ENCODE measurements at places on chromosomes 5 and 9.
A peak's percentile ranks its signal among the peaks of the same experiment; 100 is the strongest.

- peak; percentile 48 for DNase-seq
Measured at GRCh38 chr9:124290743-124291554, 33.2 kb downstream of the NEK6 start.

GRCh38 chr5:122844136-122844909 lies 1.1 kb upstream of the SNX24 start:
- DNase-seq = no peak

DNA sequence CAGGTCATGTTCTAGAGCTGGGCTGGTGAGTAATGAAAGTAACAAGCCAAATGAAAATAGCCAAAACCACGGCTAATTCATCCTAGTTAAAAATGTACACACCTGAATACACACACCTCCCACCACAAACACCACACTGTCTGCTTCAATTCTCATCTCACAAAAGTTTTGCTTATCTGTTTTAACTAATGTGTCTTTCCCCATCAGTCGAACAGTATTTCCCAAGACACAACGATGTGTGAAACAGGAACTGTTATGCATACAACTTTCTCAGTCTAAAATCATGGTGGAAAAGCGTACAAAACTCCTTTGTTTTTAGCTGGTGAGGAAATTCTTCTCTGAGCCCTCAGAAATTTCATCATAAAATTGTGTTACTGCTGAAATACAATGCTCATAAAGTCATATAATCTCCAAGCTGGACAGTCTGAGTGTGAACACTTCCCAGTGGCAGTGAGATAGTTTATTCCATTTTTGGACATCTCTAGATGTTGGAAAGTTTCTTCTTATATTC lies 242.4 kb downstream of the EFNA5 start:
- DNase-seq = no peak

DNA sequence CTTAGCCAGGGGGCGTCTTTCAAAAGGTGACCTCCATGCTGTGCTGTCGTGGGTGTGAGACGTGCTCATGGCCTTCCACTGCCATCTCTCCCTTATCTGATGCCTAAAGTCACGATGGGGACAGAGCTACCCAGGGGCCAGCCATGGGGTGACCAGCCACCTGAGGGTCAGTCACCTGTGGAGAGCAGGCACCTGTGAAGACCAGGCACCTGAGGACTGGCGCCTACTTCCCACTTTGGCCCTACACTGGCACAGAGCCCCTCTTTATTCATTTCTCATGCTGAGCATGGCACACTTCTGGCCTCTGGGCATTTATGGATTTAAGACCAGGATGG lies 6.4 kb upstream of the EXOC3 start:
- DNase-seq = no peak

DNA sequence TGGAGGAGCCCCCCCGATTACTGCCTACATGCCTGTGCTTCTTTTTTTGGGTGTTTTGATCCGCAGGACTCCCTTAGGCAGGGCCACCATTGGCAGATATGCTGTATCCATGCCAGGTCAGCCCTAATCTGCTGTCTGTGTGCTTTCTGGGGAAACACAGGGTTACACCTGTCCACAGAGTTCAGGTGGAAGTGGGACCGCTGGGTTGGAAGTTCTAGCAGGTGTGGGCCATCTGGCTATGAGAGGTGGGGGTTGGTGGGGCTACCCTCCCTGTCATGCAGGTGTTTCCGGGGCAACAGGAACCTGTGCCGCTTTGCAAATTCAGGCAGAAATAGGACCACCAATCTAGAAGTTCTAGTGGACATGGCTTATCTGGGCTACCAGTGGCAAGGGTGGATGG lies 17.0 kb downstream of the IFNE start:
- no peak for DNase-seq

GRCh38 chr5:124654418-124654817 lies 92.0 kb downstream of the ZNF608 start:
- DNase-seq = no peak

DNA sequence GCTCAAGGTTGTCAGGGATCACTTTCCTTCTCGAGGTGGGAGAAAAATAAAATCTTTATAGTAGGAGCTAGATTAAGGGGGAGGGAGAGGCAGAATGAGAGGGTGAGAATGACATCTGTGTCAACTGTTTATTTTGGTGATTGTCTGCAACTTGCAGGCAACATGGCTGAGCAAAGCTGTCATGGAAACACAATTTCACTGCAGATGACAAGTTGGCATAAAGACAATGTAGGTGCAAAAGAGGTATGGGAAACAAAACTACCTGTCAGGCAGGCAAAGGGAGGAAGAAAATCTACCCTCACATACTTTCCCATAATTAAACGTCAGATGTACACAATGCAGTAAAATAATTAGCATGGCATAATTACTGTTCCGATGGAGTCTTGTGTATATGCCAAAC lies 167.4 kb downstream of the SLIT3 start:
- DNase-seq = no peak

GRCh38 chr5:51829691-51830090 lies 446.4 kb downstream of the ISL1 start:
- no peak for DNase-seq

DNA sequence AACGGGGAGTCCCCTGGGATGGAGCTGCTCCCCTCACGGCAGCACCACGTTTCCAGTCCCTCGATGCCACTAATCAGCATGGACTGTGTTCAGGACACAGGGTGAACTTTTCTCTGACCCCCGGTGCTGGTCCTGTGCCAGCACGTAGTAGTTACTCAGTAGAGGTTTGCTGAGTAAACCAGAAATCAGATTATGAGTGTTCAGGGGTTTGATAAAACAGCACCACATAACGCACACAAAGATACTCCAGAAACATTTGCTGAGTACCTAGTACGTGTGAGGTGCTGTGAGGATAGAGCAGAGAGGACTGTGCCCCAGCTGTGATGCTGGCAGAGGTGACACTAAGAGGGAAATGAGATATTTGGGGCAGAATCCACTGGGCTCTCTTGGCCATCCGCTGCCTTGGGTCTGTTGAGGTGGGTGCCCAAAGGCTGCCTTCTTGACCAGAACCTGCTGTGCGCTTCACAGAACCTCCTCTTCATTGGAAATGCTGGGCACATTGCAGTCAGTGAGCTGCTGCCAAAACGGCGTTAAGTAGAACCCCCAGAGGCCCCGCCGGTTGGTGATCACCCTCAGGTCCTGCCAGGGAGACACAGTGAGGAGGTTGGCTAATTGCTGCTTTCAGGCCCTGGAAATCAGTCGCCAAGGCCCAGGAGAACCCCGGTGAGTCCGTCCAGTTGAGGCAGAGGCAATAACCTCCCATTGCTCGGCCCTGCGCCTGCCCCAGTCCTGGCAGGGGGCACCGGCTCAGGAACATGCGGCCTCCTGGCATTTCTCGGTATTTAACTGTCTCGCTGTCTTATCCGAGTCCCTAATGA lies 49.4 kb downstream of the NEURL1B start:
- DNase-seq = no peak

- DNase-seq = no peak
Measured at GRCh38 chr5:151313357-151313756, 9.8 kb upstream of the SLC36A3 start.

DNA sequence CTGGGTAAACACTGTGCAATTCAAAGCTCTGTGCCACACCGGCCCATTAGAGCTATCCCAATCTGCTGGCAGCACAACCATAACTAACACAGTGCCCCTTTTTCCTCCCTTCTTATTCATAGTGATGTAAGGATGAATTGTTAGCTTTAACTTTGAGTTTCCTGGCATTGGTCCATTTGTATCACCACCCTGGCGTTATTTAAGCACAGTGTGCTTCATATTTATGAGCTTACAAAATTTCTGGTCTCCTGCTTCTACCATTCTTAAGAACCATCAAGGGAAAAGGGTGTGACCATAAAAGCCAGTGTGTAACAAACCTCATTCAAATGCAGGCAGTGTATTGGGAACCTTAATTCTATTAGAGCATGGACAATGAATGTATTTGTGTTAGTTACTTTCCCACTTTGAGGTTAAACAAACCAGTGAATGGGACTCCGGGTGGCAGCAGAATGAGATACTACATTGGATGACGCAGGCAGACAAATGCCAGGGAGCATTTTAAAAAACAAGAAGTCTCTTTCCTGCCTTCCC lies 222.6 kb downstream of the TMEM161B start:
- DNase-seq = no peak

DNA sequence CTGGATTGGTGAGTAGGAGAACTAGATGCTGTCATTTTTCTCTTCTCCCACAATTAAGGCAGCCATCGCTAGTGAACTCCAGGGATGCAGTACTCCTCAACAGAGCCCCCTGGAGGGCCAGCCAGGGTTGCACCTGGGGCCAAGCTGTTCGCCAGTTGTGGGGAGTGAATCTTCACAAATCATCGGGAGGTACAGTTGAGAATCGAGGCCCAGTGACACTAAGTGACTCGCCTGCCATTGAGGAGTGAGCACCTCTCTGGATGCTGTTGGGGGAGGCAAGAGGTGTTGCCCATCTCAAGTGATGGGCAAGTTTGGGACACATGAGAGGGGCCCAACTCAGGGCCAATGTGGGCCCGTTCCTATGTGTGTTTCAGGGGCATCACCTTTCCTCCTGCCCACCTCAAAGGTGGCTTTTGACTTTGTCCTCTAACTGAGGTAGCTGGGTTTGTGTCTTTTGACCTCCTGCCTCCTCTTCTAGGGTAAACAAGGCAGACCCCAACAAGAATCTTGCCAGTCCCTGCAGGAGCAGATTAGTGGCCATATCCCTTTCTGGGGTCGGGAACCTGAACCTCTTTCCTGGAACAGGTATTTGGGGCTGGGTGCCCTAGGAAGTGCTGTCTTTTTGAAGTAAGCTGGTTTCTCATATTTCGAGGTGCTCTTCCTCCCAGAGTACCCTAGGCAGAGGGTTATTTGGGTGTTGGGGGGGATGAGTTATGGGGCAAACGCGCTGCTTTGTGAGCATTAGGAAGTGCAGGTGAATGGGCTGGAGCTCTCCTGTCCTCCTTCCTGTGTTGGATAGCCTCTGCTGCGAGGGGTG lies 181.2 kb downstream of the MACROH2A1 start:
- no peak for DNase-seq

DNA sequence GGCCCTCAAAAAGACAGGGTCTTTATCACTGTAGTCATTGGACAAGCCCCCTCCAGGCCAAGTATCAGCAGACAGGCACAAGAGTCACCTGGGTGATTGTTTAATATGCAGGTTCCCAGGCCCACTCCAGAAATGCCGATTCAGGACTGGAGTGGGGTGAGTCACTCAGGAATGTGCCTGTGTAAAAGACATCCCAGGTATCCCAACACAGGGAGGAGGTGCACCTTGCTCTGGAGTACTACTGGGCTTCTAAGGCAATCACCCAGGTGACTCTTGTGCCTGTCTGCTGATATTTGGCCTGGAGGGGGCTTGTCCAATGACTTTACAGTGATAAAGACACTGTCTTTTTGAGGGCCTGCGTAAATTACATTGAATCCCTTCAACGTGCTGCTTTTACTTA lies 40.6 kb downstream of the ACTL7B start:
- no peak for DNase-seq

GRCh38 chr9:34512131-34513078 lies 10.4 kb downstream of the ENHO start:
- DNase-seq = no peak

GRCh38 chr5:150989695-150990094 lies 30.7 kb upstream of the GPX3 start:
- peak; percentile 20 for DNase-seq

- DNase-seq = no peak
Measured at GRCh38 chr5:95984287-95984938, 22.8 kb upstream of the ELL2 start.

DNA sequence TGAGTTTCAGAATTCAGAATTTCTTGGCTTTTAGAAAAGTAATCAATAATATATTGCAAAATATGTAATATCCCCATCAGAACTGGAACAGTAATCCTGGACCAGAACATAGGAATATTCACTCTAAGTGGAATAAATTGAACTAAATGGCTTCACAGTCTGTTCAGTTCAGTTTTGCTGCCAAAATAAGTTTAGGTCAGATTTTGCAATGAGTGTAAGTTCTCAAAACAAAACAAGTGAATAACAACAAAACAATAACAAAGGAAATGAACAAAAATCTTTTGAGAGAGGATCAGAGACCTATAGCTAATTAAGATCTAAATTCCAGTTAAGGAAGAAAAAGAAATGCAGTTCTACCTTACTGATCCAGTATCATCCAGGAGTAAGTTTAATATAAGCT lies 9.3 kb downstream of the PTGER4 start:
- no peak for DNase-seq

GRCh38 chr9:87580941-87581438 lies 83.3 kb downstream of the DAPK1 start:
- DNase-seq = no peak

DNA sequence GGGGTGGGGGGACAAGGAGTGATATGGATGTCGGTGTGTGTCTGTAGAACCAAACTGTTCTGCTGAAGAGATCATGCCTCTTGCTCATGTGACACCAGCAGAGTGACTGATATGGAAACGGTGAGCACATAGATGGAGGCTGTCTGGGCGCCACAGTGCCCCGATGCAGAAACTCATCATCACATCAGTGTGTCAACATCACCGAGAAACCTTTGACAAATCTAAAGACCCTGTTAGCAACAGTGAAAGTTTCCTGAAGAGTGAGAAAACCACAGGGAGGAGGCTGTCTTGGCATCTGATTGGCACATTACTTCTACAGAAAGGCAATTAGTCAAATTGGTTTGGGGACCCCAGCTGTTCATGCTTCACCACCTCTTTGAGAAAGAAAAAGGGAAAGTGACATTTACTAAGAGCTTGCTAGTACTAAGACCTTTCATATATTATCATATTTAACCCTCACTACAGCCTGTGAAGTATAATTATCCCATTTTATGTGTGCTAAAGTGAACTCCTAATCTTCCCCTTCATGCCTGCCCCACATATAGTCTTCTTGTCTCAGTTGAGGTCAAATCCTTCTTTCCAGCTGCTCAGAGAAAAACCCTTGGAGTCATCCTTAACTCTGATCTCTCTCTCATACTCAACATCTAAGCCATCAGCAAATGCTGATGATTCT lies 25.6 kb downstream of the CSF2 start:
- no peak for DNase-seq

DNA sequence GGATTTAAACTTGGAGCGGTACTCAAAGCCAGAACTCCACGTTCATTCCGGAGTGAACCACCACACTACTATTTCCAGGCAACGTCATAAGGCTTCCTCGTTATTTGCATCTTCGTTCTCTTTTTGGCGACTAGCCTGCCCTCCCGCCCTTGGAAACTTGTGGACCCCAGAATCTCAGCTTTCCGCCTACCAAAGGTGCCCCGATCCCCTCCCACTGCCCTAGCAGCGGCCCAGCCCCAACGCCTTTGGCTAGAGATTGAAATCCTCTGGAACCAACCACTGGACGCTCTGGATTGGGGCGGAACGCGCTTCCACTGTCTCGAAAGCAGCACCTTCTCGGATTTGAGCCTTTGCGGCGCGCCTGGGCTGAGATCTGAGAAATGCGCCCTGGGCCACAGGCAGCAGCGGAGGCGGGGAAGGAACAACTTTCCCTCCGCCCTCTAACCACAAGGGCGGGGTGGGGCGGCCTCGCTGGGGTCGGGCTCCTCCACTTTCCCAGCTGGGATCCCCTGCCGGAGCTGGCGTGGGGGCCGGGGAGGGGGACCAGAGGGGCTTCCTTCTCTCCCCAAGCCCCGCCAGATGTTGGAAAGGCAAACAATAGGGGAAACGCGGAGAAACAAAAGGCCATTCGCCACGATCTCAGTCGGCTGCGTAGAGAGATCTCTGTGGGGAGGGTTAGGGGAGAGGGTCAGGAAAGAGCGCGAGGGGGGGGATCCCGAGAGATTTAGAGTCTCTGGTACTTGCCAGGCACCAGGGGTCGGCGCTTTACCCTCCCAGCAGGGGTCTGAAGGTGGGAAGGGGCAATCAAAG lies 1.3 kb downstream of the MOB3B start:
- DNase-seq = peak; percentile 71

GRCh38 chr9:91117959-91118703 lies 243.6 kb downstream of the AUH start:
- no peak for DNase-seq

GRCh38 chr9:106930477-106930876 lies 67.5 kb downstream of the ZNF462 start:
- DNase-seq = no peak

Measured in KBM-7 (cell line).